CD4-positive, alpha-beta T cell treated with Interleukin-1 beta for 1 hour (primary cell): ENCODE measurements at places on chromosomes 7 and 10.

DNA sequence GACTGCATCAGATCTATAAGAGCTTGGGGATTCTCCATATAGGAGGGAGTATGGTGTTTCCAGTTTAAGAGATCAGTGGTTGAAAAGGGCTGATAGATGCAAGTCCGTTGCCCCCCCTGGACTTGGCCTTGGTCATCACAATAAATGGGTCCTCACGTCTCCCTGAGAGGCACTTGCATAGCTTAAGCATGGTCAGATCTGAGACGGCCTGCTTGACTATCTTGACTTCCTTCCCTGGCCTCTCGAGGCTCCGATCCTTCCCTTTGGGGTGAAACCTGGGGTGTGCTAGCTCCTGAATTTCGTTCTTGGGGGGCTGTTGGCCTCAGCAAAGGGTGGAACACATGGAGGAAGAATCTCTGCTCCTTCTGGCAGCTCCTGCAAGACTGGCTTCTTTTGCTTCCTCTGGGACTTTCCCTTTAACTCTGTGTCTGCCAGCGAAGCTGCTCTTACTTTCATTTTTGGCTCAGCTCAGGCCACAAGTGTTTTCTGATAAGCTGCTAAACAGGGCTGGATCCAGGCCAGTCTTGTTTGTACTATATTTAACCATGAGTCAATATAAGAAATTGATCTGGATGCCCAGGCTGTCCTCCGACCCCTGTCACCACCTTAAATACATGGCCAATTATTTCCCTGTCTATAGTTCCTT is 11.2 kb upstream of the ZNF485 start:
- DNase-seq = peak; percentile 62

GRCh38 chr10:30456266-30456665 is 22.3 kb downstream of the MAP3K8 start:
- DNase-seq = peak; percentile 26

DNA sequence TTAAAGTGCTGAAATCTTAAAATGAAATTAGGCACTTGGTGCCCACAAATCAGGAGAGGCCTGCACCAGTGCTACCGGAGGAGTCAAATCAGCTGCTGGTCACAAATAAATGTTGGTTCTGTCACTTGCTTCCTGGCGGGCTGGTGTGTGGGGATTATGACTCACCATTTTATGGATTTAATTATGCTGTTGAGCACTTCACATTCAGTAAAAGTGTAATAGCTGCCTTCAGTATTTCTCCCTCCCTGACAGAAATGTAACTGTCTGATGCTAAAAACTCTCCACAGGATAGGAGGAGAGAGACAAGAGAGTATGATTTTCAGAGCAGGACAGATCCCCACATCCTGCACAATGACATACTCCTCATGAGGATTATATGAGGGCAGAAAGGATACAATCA is 186.0 kb downstream of the JAZF1 start:
- no peak for DNase-seq

- no peak for DNase-seq
Observed at GRCh38 chr7:155984028-155984580, 171.8 kb upstream of the SHH start.

DNA sequence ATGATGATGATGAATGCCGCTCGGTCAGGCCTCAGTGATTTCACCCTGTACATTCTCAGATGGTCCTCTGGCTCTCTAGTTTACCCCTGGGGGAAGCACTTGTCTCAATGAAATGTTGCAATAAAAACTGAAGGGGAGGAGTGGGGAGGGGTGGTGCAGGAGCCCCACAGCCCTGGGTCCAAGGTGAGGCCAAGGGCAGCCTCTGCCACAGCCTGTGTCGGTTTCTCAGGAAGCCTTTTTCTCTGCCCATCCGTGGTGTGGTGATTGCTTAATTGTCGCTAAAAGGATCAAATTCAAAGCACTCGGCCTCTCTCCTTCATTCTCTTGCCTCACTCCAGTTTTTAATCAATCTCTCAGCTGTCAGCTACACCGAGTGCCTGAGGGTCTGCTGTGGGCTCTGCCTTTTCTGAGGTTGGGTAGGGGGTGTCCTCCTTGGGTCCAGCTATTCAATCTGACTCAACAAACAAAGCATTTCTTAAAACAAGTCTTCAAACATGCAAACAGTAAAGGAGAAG is 39.1 kb upstream of the HSPA12A start:
- DNase-seq = no peak

DNA sequence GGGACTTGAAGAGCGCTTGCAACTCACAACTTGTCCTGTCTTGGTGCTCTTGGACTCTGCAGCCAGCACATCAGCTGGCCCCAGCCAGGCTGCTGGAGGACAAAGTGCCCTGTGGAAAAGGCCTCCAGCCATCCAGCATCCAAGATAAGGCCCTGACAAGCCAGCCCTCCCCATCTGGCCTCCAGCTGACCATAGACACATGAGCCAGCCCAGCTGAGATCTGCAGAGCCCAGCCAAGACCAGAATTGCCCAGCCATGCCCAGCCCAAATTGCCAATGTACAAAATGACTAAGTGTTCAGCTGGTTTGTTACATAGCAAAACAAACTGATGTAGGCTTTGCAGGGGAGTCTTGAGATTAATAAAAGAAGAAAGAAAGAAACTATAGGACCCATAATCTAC is 36.0 kb upstream of the FRMD4A start:
- no peak for DNase-seq
